Naive thymus-derived CD8-positive, alpha-beta T cell (primary cell): ENCODE measurements at places on chromosomes 11 and 22.

DNA sequence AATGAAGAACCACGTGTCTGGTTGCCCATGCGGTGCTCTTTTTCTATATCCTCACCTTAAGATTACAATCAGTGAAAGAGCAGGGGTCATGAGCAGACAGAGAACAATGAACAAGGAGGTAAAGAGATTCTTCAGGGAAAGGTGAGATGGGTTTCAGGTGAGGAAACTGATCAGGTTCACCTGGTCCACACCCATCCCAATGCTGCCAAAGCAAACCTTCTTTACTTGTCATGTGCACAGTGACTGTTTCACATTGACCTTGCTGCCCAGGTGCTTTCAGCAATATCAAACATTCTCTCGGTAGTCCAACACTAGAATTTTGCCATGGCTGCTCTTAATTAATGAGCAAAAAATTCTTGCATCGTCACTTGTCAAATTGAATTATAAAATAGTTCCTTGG, 24.5 kb upstream of the OR9Q2 start:
- DNase-seq: no peak

- DNase-seq: no peak
Measured at GRCh38 chr11:33682446-33682845, 18.2 kb downstream of the C11orf91 start.

GRCh38 chr11:88301488-88302140, 35.9 kb downstream of the CTSC start:
- no peak for DNase-seq

DNA sequence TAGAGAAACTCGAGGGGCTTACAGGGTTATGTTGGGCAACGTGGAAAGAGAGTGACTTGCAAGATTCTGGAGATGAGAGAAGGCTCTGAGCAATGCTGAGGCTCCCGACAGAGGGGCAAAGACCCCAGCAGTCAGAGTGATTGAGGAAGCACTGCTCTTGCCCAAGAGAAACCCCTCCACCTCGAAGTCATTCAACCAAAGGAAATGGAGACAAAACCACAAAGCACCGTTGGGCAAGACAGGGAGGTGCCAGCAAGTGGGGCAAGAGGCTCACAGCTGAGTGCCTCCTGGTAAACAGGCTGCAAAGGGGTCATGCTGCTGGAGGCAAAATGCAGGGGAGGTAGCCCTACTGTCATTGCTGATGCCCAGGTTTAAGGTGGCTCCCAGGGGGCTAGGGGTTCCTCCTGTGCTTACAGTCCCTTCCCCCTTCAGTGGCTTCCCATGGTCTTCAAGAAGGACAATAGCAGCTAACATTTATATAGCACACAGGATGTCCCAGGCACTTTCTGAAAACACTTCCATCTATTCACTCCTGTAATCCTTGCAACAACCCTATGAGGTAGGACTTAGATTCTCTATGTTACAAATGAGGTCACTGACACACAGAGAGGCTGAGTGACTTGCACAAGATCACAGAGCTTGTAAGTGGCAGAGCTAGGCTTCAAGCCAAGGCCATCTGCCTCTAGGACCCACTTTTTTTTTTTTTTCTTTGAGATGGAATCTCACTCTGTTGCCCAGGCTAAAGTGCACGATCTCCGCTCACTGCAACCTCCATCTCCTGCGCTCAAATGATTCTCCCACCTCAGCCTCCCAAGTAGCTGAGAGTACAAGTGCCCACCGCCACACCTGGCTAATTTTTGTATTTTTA, 18.1 kb upstream of the MYH9 start:
- DNase-seq: peak; percentile 78

DNA sequence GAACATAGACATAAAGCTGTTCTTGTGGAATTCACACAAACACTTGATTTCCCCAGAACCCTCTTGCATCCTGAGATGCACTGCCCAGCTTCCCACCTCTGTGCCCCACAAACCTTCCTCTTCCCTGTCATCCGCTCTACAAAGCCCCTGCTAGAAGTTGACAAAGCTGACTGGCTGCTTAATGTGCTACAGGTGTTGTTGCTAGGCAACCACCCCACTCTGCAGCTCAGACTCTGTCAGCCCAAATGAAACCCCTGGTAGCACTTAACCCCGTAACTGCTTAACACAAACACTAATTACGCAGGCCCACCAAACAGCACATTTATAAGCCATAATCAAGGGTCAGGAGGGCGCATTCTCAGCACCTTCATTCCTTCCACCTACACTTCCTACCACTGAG, 172.0 kb upstream of the CADM1 start:
- no peak for DNase-seq

DNA sequence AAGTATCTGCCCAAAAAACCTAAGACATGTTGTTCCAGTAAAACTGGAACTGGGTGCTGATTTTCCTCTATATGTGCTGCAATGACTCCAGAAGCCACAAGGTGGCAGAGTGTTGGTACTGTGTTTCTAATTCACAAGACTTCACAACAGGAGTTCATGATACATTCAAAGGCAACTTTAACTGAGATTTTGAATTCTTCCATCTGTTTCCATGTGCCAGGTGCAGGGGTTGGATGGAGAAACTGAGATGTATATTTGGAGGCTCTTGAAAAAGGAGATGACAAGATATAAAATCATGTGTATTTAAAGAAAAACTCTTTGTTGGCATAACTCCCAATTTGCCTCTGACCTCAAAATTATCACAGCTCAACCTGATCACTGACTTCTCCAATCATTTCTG, 1098.6 kb upstream of the CCDC90B start:
- DNase-seq: peak; percentile 13

- no peak for DNase-seq
Measured at GRCh38 chr11:108975641-108976071, 310.8 kb downstream of the DDX10 start.

DNA sequence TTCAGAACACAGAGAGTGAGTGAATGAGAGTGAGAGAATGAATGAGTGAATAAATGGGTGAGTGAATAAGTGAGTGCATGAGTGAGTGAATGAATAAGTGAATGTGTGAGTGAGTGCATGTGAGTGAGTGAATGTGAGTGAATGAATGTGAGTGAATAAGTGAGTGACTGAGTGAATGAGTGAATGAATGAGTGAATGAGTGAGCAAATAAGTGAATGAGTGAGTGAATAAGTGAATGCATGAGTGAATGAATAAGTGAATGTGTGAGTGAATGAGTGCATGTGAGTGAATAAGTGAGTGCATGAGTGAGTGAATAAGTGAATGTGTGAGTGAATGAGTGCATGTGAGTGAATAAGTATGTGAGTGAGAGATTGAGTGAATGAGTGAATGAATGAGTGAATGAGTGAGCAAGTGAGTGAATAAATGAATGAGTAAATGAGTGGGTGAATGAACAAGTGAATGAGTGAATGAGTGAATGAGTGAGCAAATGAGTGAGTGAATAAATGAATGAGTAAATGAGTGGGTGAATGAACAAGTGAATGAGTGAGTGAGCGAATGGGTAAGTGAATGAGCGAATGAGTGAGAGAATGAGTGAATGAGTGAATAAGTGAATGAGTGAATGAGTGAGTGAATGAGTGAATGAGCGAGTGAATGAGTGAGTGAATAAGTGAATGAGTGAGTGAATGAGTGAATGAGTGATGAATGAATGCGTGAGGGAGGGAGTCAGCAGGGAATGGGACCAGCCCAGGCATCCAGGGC, 21.3 kb upstream of the MUC5B start:
- DNase-seq: no peak

GRCh38 chr11:3227568-3228444, 4.4 kb downstream of the MRGPRE start:
- no peak for DNase-seq
